Stimulated activated CD4-positive, alpha-beta T cell treated with anti-CD3 and anti-CD28 coated beads, Interleukin-1b, Interleukin-23, amount 100 ng/mL, for 1 hour (primary cell): ENCODE measurements at places on chromosomes 2 and 18.

DNA sequence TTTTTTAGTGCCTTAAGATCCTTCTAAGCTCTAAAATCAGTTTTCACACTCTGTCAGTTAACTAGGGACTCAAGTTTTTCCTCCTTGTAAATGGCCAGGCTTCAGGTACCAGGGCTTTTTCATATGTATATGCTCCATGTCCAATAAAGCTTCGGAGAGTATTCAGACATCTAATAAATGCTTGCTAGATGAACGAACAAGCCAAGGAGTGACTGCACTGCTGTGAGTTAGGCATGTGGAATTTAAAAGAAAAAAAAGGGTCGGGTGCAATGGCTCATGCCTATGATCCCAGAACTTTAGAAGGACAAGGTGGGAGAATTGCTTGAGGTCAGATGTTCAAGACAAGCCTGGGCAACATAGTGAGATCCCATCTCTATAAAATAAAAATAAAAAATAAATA lies 81.9 kb downstream of the CDH2 start:
- DNase-seq: no peak

- no peak for DNase-seq
Measured at GRCh38 chr2:74493546-74493945, 5.9 kb downstream of the LBX2 start.

GRCh38 chr2:190478572-190479195 lies 55.8 kb downstream of the NEMP2 start:
- DNase-seq: no peak

DNA sequence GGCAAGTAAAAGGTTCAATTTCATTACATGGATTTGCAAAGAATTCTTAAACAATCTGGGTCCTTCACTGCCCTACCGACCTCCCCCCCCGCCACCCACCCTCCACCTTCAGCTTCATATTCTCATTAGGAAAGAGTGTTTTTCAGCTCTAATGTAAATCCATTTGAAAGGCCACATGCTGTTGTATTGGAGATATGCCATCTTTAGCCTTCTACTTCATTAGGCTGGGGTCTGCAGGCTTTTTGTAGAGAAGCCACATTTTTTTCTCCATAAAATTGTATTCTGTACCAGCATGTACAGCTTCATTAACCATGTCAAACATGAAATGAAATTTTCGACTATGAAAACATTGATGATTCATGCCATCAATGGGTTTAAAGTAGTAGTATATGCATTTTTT lies 42.8 kb upstream of the THUMPD2 start:
- DNase-seq: no peak

GRCh38 chr18:30595942-30596341 lies 446.6 kb downstream of the DSC3 start:
- DNase-seq: no peak

- no peak for DNase-seq
Measured at GRCh38 chr2:68812251-68812650, 58.9 kb downstream of the BMP10 start.

DNA sequence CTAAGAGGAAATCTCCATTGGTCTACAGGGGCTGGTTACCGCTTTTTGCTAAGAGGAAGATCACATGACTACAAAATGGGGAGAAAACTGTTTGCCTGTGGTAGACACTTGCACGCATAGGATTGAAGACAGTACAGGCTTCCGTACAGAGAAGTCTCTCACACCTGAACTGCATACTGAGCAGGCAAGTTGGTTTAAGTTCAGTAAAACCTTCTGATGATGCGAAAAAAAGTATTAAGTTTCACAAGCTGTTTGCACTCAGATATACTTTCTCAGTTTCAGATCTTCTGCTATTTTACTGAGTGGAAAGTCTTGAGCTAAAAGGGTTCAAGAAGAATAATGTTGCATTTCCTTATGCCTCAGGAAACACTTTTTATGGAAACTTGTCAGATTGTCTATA lies 292.2 kb upstream of the MC4R start:
- DNase-seq: no peak
